GM12864 (cell line): ENCODE measurements at places on chromosomes 4 and X.
A peak's percentile ranks its signal among the peaks of the same experiment; 100 is the strongest.

DNA sequence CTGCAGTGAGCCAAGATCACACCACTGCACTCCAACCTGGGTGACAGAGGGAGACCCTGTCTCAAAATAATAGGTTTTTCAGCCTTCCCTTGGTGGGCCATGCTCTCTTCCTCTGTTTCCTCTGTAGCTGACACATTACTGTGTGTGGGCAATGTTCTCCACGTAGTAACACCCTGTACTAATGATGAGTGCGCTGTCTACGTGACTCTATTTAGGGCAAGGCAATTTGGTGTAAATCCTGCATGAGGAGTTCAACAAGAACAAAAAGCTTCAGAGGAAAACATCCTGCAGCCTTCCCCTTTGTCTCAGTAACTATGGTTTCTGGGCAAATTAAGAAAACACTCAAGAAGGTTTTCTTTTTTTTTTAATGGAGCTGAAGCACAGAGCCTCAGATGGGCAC, 24.4 kb upstream of the JAKMIP1 start:
- no peak for DNase-seq

DNA sequence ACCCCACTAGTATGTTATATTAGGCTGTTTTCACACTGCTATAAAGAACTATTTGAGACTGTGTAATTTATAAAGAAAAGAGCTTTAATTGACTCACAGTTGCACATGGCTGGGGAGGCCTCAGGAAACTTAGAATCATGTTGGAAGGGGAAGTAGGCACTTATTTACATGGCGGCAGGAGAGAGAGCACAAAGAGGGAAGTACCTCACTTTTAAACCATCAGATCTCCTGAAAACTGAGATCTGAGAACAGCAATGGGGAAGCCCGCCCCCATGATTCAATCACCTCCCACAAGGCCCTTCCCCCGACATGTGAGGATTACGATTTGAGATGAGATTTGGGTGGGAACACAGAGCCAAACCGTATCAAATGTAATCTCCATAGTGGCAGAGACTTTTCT, 45.4 kb upstream of the XK start:
- no peak for DNase-seq

GRCh38 chr4:147853706-147854105, 121.8 kb downstream of the ARHGAP10 start:
- DNase-seq, result no peak

GRCh38 chrX:20743046-20743445, 476.3 kb upstream of the RPS6KA3 start:
- DNase-seq, result no peak

GRCh38 chrX:2374086-2374485, 126.7 kb downstream of the DHRSX start:
- no peak for DNase-seq

GRCh38 chr4:98848448-98848847, 80.5 kb downstream of the EIF4E start:
- DNase-seq, result no peak

DNA sequence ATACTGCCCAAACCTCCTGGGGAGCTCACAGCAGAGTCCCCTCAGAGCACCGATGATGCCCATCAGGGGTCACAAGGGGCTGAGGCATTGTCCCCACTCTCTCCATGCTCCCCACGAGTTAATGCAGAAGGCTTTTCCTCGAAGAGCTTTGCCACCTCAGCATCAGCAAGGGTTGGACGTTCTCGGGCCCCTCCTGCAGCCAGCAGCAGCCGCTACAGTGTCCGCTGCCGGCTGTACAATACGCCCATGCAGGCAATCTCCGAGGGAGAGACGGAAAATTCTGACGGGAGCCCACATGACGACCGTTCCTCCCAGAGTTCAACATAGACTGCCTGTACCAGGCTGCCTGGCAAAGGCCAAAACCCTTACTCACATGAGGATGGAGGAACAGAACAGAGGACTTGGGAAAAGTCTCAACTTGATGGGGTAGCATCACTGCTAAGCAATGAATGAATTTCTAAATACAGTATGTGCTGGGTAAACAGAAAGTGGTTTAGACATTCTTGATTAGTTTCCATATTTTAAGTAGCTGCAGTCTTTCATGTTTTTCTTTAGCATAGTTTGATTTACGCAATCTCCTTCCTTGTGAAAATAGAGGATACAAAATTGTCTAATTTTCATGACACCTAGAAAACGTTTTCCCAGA, 5.0 kb upstream of the SCML1 start:
- no peak for DNase-seq

GRCh38 chrX:151902813-151903591, 9.7 kb upstream of the MAGEA4 start:
- DNase-seq, result no peak

DNA sequence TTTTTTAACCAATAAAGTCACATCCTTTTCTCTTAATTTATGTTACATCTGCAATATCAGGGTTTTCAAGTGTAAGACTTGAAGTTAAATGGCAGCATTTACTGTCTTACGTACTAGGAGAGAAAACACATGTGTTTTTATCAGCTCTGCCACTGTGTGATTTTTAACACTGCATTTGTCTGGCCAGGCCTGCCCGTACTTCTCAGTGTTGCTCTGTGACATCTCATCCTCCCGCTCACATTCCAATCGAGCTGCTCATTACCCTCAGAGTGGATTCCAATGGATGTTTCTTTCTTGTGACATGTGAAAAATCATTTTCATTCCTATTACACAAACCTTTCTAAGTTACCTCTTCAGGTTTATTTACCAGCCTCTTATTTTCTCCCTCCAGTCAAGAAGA, 420.3 kb downstream of the FAT4 start:
- DNase-seq, result no peak

GRCh38 chrX:72245461-72246089, 6.7 kb upstream of the ERCC6L start:
- no peak for DNase-seq

DNA sequence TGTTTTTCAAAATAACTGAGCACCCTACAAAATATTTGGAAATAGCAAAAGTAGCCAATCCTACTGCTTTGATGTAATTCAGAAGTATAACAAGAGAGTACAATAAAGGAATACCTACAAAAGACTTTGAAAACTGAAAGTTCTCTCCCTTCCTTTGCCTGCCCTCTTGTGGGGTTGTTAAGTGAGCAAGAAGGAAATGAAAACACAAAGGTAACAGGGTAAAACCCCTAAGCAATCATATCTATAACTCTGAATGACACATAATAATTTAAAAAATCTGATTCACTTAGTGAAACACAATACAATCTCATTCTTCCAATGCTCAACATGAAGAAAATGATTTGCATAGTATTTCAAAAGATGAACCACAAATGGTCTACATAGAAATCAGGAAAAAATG, 98.2 kb downstream of the FRYL start:
- DNase-seq, result peak; percentile 26

DNA sequence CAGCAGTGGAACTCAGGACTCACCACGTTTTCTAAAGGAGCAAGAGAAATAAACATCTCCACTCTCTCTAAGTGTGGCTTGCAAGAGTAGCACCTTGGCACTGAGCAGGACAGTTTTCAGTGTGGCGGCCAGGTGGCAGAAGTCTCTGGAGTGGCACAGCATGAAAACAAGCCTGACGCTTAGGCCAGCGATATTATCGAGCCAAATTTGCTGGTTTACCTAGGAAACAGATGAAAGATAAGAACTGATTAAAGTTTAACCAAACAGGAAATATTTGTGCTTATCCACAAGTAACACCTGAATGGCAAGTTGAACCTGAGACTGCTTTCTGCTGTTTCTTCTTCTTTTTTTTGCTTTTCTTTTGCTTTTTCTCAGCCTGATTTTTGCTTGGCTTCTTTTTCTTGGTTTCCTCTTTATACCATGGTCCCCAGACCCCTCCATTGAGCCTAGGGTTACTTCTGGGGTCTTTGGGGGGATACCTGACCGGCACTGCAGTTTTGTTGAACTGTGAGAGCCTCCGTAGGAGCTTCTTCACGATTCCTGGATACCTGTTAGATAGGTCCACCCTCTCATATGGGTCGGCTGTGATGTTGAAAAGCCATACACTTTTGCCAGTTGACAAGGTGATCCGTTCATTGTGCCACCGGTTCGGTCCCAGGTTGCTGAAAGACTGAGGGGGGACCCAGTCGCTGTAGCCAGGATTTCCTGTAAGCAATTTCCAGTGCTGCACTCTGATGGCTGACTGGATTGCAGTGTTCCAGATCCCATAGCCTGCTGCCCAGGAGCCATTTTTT, 77.3 kb downstream of the ARSJ start:
- no peak for DNase-seq

DNA sequence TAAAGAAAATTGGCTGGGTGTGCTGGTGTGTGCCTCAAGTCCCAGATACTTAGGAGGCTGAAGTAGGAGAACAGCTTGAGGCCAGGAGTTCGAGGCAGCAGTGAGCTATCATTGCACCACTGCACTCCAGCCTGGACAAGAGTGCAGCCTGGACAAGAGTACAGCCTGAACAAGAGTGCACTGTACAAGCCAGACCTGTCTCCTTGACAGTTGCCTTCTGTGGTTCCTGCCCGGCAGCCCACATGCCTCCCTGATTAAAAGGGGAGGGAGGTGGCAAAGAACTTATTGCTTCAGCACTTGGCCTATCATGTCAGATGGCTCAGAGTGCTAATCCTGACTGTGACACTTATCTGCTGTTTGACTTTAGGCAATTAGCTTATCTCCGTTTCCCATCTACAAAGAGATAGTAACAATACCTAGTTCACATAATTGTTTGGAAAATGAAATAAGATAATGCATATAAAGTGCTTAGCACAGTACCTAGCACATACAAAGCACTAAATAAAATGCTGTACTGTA, 249.1 kb downstream of the DCLK2 start:
- no peak for DNase-seq

- no peak for DNase-seq
Measured at GRCh38 chr4:65391814-65392213, 278.5 kb downstream of the EPHA5 start.

- DNase-seq, result no peak
Measured at GRCh38 chr4:123747016-123747415, 350.4 kb downstream of the SPRY1 start.
